ENCODE measurements at places on chromosomes 3 and 15.

DNA sequence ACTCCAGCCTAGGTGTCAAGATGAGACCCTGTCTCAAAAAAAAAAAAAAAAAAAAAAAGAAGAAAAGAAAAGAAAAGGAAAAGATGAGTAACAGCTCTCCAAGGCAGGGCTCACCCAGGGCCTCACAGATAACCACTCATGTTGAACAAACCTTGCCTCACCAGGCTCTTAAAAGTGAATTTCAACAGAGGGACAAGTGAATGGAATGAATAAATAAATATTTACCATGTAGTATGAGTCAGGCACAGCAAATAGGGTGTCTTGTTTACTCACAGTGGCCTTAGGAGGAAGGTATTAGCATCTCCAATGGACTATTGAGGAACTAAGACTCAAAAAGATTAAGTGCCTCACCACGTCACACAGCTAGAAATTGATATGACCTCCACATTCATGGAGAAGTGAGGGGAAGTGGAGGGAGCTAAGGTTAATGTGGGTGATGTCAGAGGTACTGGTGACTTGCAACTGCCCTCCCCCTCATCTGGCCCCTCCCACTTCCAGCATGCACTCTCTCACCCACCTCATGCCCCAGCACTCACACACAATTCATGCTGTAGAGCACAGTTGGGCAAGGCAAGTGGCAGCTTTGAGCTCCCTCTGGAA lies 255.5 kb downstream of the UACA start:
- no peak overlapping the region for H3K4me3 ChIP-seq
- DNase-seq = peak; percentile 64
- no peaks in the 10 kb centered on the region for H3K36me3 ChIP-seq
- peaks cover 30% of the 10 kb centered on the region for H3K4me1 ChIP-seq
- no peak overlapping the region for H3K27ac ChIP-seq

DNA sequence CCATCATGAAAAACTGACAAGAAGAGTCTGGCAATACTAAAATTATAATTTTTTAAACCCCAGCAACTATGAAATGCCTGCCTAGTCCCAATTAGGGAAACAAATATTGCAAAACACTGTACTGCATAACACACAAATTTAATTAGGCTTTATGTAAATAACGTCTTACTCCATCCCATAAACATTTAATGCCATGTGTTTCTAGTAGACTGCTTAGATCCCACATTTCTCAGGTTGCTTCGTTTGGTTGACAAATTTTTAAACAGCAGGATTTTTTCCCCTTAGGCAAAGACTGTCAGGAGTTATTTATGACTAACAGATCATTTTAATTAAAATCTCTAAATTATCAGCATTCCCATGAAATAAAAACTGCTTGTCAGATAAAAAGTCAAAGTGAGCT lies 29.9 kb downstream of the EIF2AK4 start:
- H3K4me1 ChIP-seq = no peaks in the 10 kb centered on the region
- peaks cover 38% of the 10 kb centered on the region for H3K36me3 ChIP-seq
- DNase-seq = no peak
- no peak overlapping the region for H3K27ac ChIP-seq

GRCh38 chr3:46138581-46138980 lies 69.5 kb downstream of the CCR1 start:
- H3K27ac ChIP-seq = no peak overlapping the region
- DNase-seq = peak; percentile 31
- no peaks in the 10 kb centered on the region for H3K36me3 ChIP-seq
- peaks cover 7% of the 10 kb centered on the region for H3K4me1 ChIP-seq
- H3K4me3 ChIP-seq = no peak overlapping the region
- no peaks in the 10 kb centered on the region for H3K27me3 ChIP-seq

- no peaks in the 10 kb centered on the region for H3K4me1 ChIP-seq
- DNase-seq = no peak
- no peaks in the 10 kb centered on the region for H3K36me3 ChIP-seq
Measured at GRCh38 chr3:150098621-150099020, 127.9 kb upstream of the PFN2 start.

- H3K4me1 ChIP-seq = no peaks in the 10 kb centered on the region
- no peak for DNase-seq
- H3K27ac ChIP-seq = no peak overlapping the region
- H3K4me3 ChIP-seq = no peak overlapping the region
- H3K36me3 ChIP-seq = peaks cover 47% of the 10 kb centered on the region
Measured at GRCh38 chr3:4644951-4645350, 151.8 kb downstream of the ITPR1 start.

GRCh38 chr15:56174649-56175048 lies 69.0 kb downstream of the RFX7 start:
- H3K4me3 ChIP-seq = no peak overlapping the region
- no peak overlapping the region for H3K27ac ChIP-seq
- H3K36me3 ChIP-seq = peaks cover 49% of the 10 kb centered on the region
- DNase-seq = peak; percentile 26

- H3K4me3 ChIP-seq = no peak overlapping the region
- DNase-seq = no peak
- no peak overlapping the region for H3K27ac ChIP-seq
- no peaks in the 10 kb centered on the region for H3K36me3 ChIP-seq
- H3K4me1 ChIP-seq = no peaks in the 10 kb centered on the region
- no peaks in the 10 kb centered on the region for H3K27me3 ChIP-seq
Measured at GRCh38 chr3:29452934-29453283, 172.0 kb downstream of the RBMS3 start.

- H3K4me1 ChIP-seq = no peaks in the 10 kb centered on the region
- no peaks in the 10 kb centered on the region for H3K27me3 ChIP-seq
- H3K27ac ChIP-seq = no peak overlapping the region
- H3K36me3 ChIP-seq = no peaks in the 10 kb centered on the region
Measured at GRCh38 chr15:68268405-68268804, 9.1 kb upstream of the FEM1B start.

GRCh38 chr3:48473617-48473952 lies 27.0 kb downstream of the ATRIP start:
- no peaks in the 10 kb centered on the region for H3K36me3 ChIP-seq
- H3K27ac ChIP-seq = peak overlapping the region; percentile 96
- H3K4me3 ChIP-seq = no peak overlapping the region
- H3K4me1 ChIP-seq = peaks cover 50% of the 10 kb centered on the region
- H3K27me3 ChIP-seq = no peaks in the 10 kb centered on the region

GRCh38 chr3:107562969-107563529 lies 40.3 kb downstream of the BBX start:
- H3K4me3 ChIP-seq = no peak overlapping the region
- no peaks in the 10 kb centered on the region for H3K27me3 ChIP-seq
- H3K27ac ChIP-seq = no peak overlapping the region
- no peaks in the 10 kb centered on the region for H3K4me1 ChIP-seq
- DNase-seq = peak; percentile 10
- H3K36me3 ChIP-seq = no peaks in the 10 kb centered on the region

- H3K4me1 ChIP-seq = no peaks in the 10 kb centered on the region
- no peak for DNase-seq
- H3K27ac ChIP-seq = no peak overlapping the region
- peaks cover 14% of the 10 kb centered on the region for H3K36me3 ChIP-seq
- H3K27me3 ChIP-seq = no peaks in the 10 kb centered on the region
- no peak overlapping the region for H3K4me3 ChIP-seq
Measured at GRCh38 chr15:60444289-60444912, 34.5 kb downstream of the ICE2 start.

DNA sequence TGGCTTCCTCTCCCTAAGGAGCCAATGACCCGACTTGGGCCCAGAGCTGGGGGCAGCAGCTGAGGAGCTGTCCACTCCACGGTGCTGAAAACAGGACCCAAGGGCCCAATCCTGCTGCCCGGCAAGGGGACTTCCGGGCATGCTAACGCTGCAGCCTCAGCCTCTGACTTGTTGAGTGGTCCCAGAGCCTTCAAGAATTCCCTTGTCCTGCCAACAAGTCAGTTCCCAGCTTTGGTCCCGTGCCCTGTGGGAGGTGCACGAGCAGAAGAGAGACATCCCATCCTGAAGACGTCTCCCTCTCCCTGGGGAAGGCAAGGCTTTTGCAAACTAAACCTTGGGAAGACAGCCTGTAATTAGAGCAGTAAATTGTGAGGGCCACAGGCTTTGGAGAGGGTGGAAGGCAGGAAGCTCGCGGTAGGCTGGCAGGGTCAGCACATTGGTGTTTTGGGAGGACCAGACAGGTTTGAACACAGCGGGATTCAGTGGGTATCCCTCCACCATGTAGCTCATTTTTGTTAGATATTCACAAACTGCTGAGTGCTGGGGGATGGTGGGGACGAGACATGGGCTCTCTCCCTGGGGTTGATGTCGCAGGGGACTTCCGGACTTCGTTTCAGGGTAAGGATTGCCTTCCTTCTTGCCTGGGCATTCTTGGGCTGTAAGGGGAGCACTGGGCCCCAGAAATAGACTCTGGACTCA lies 29.8 kb upstream of the PRR23E start:
- H3K36me3 ChIP-seq = no peaks in the 10 kb centered on the region
- H3K27me3 ChIP-seq = peaks cover 44% of the 10 kb centered on the region
- DNase-seq = no peak
- H3K4me3 ChIP-seq = no peak overlapping the region
- H3K4me1 ChIP-seq = no peaks in the 10 kb centered on the region

GRCh38 chr3:194045289-194045688 lies 90.7 kb upstream of the HES1 start:
- H3K4me3 ChIP-seq = no peak overlapping the region
- H3K27me3 ChIP-seq = peaks cover 3% of the 10 kb centered on the region
- H3K36me3 ChIP-seq = no peaks in the 10 kb centered on the region

DNA sequence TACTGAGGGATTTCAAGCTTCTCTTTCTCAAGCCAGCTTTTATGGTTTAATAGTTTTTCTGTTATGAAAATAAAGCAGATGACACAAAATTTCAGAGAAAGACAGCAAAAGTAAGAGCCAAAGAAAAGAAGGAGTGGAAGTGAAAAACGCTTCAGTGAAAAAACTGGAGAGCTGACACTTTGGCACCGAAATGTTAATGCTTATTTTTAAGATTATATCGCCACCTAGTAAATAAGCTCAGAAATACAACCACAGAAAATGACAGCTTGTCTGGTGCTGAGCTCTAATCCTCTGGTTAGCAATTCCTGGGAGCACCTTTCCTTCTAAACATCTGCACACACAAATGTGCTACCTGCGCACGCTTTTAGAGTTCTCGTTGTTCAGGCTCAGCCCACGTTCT lies 101.6 kb downstream of the ZPLD1 start:
- no peaks in the 10 kb centered on the region for H3K36me3 ChIP-seq
- no peak overlapping the region for H3K4me3 ChIP-seq

GRCh38 chr3:188855675-188856074 lies 316.1 kb upstream of the TPRG1 start:
- no peaks in the 10 kb centered on the region for H3K36me3 ChIP-seq
- no peak overlapping the region for H3K27ac ChIP-seq
- no peaks in the 10 kb centered on the region for H3K4me1 ChIP-seq
- DNase-seq = no peak
- no peaks in the 10 kb centered on the region for H3K27me3 ChIP-seq

- H3K4me1 ChIP-seq = no peaks in the 10 kb centered on the region
- H3K4me3 ChIP-seq = no peak overlapping the region
- no peaks in the 10 kb centered on the region for H3K27me3 ChIP-seq
- no peak overlapping the region for H3K27ac ChIP-seq
- no peak for DNase-seq
Measured at GRCh38 chr3:176741664-176742047, 455.6 kb downstream of the TBL1XR1 start.

GRCh38 chr3:50525987-50526386 lies 22.6 kb upstream of the CACNA2D2 start:
- H3K27ac ChIP-seq = no peak overlapping the region
- H3K36me3 ChIP-seq = no peaks in the 10 kb centered on the region
- H3K4me1 ChIP-seq = no peaks in the 10 kb centered on the region

DNA sequence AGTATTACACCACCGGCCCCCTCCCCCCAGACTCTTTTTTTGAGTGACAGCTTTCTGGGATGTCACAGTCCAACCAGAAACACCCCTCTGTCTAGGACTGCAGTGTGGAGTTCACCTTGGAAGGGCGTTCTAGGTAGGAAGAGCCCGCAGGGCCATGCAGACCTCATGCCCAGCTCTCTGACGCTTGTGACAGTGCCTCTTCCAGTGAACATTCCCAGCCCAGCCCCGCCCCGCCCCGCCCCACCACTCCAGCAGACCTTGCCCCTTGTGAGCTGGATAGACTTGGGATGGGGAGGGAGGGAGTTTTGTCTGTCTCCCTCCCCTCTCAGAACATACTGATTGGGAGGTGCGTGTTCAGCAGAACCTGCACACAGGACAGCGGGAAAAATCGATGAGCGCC lies 63.6 kb downstream of the AAGAB start:
- no peak overlapping the region for H3K4me3 ChIP-seq
- peaks cover 13% of the 10 kb centered on the region for H3K36me3 ChIP-seq
- no peaks in the 10 kb centered on the region for H3K27me3 ChIP-seq
- no peak for DNase-seq

- H3K4me3 ChIP-seq = no peak overlapping the region
- no peaks in the 10 kb centered on the region for H3K27me3 ChIP-seq
- no peak overlapping the region for H3K27ac ChIP-seq
- no peak for DNase-seq
Measured at GRCh38 chr3:12443781-12444522, 40.3 kb upstream of the TSEN2 start.

GRCh38 chr3:47762233-47762632 lies 19.5 kb downstream of the SMARCC1 start:
- H3K27me3 ChIP-seq = no peaks in the 10 kb centered on the region
- H3K36me3 ChIP-seq = peaks cover 14% of the 10 kb centered on the region
- DNase-seq = no peak
- H3K4me1 ChIP-seq = no peaks in the 10 kb centered on the region
- no peak overlapping the region for H3K4me3 ChIP-seq

GRCh38 chr3:74004386-74004785 lies 379.6 kb upstream of the PDZRN3 start:
- H3K4me3 ChIP-seq = no peak overlapping the region
- no peaks in the 10 kb centered on the region for H3K36me3 ChIP-seq
- no peaks in the 10 kb centered on the region for H3K4me1 ChIP-seq
- no peak for DNase-seq
- H3K27ac ChIP-seq = no peak overlapping the region

GRCh38 chr15:62709261-62709660 lies 333.3 kb upstream of the TPM1 start:
- H3K4me1 ChIP-seq = no peaks in the 10 kb centered on the region
- H3K27ac ChIP-seq = no peak overlapping the region
- H3K36me3 ChIP-seq = peaks cover 1% of the 10 kb centered on the region
- DNase-seq = no peak
- H3K27me3 ChIP-seq = no peaks in the 10 kb centered on the region

GRCh38 chr3:124985349-124985748 lies 50.8 kb upstream of the MUC13 start:
- peaks cover 2% of the 10 kb centered on the region for H3K36me3 ChIP-seq
- DNase-seq = no peak
- no peaks in the 10 kb centered on the region for H3K4me1 ChIP-seq
- H3K4me3 ChIP-seq = no peak overlapping the region

- DNase-seq = no peak
- no peaks in the 10 kb centered on the region for H3K36me3 ChIP-seq
- no peak overlapping the region for H3K27ac ChIP-seq
- H3K27me3 ChIP-seq = no peaks in the 10 kb centered on the region
- H3K4me1 ChIP-seq = peaks cover 6% of the 10 kb centered on the region
Measured at GRCh38 chr3:185330238-185330637, 32.7 kb upstream of the MAP3K13 start.

DNA sequence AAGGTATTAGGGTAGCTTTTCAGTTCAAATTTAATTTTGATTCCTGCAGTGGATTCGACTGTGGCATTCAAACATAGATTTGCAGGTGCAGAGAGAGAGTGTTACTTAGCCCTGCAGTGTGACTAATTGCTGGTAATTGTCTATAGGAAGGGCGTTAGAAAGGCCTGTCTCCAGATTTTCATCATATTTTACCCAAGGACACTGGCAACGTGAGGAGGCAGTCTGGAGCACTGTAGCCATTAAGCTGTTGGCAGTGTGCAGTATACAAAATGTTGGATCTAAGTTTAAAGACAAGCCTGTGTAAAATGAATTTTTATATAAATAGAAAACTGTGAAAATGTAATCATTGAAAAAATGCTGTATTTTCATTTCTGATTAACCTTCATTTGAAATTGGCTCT lies 342.9 kb downstream of the CNTN4 start:
- DNase-seq = no peak
- H3K27ac ChIP-seq = no peak overlapping the region
- H3K27me3 ChIP-seq = no peaks in the 10 kb centered on the region
- H3K36me3 ChIP-seq = no peaks in the 10 kb centered on the region

All from common myeloid progenitor, CD34-positive (primary cell).